Activated CD8-positive, alpha-beta T cell treated with anti-CD3 and anti-CD28 coated beads, Interleukin-2, amount 10 ng/mL, durations not matched to agents 7 days and 5 days (primary cell): ENCODE measurements at places on chromosomes 3 and 15. TPM values are rescaled to one million over a fixed set of nuclear protein-coding genes. Genes with fewer than 3 reads are reported as not detected.

PLSCR5 gene
- not detected for total RNA-seq

RETNLB gene
- not detected for total RNA-seq

ALPK3 gene
- total RNA-seq: 0.18 TPM

ERICH6 gene
- total RNA-seq: 0.21 TPM

CSNK1G1 gene
- total RNA-seq: 28.2 TPM

DPPA4 gene
- not detected for total RNA-seq

VGLL3 gene
- total RNA-seq: not detected

ZIC1 gene
- not detected for total RNA-seq

SLC9A9 gene
- total RNA-seq: 6.6 TPM
